ENCODE measurements at places on chromosomes 13 and 19. TPM values are rescaled to one million over a fixed set of nuclear protein-coding genes. Genes with fewer than 3 reads are reported as not detected.
A peak's percentile ranks its signal among the peaks of the same experiment; 100 is the strongest.

GRCh38 chr13:86095351-86095750 lies 296.1 kb upstream of the SLITRK6 start:
- no peak for DNase-seq

Gene ACER1
- 56.9 TPM for total RNA-seq

Gene RFPL4AL1
- not detected for total RNA-seq

GRCh38 chr13:84651288-84651687 lies 769.0 kb upstream of the SLITRK1 start:
- no peak for DNase-seq

Gene ERICH6B
- not detected for total RNA-seq

- DNase-seq, result no peak
Measured at GRCh38 chr13:112940236-112940635, 28.8 kb upstream of the MCF2L start.

DNA sequence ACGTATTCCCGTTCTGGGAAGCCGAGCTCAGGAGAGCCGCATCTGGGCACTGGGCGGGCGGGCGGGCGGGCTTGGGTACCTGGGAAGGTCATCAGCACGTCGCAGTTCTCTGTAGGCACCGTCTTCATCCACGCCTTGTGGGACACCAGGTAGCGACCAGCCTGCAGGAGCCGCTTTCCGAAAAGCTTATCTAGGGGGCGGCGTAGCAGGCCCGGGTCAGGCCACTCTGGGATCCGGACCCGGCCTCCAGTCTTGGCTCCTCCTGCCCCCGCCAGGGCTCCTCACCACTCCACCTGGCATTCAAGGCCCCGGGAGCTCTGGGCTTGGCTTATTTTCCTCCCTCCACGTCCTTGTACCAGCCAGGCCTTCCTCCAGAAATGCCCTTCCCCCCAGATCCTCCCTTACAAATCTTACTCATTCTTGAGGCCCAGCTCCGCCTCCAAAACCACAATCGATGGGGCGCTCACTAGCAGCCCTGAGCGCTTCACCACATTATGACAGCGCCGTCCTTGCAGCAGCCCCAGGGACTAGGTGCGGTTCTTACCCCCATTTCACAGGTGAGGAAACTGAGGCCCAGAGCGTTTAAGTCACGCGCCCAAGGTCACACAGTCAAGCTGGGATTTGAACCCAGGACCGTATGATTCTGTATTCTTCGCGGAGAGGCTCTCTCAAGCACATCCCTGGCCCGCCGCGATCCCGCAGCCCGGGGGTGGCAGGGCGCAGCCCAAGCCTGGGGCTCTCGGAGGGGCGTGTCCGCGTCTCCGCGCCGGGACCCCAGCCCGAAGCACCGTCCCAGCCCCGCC lies 843 bp downstream of the ANO8 start:
- no peak for DNase-seq

DNA sequence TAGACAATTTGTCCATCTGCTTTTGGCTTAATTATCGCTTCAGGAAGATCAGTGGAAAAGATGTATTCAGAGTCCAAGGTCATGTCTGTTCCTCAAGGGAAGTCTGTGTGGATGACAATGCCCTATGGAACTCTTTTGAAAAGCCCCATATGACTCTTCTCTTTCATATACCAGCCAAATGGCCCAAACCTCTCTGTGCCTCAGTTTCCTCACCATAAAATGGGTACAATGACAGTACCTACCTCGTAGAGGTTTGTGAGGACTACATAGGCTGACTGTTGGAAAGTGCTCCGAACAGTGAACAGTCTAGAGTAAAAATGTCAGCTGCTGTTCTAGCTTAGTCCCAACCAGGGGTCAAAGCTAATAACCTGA lies 104.6 kb downstream of the COL4A2 start:
- no peak for DNase-seq

DNA sequence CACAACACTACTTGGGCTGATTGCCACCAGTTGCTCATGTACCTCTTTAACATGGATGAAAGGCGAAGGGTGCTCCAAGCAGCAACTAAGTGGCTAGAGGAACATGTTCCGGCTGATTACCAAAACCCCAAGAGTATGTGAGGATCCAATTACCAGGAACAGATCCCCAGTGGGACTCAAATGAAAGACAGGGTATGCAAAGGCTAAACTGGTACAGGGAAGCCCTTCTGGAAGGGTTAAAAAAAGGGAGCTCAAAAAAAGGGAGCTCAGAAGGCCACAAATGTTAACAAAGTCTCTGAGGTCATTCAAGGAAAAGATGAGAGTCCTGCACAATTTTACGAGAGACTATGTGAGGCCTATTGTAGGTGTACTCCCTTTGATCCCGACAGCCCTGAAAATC lies 604.7 kb downstream of the UQCRFS1 start:
- DNase-seq, result no peak

Gene SHD
- not detected for total RNA-seq

DNA sequence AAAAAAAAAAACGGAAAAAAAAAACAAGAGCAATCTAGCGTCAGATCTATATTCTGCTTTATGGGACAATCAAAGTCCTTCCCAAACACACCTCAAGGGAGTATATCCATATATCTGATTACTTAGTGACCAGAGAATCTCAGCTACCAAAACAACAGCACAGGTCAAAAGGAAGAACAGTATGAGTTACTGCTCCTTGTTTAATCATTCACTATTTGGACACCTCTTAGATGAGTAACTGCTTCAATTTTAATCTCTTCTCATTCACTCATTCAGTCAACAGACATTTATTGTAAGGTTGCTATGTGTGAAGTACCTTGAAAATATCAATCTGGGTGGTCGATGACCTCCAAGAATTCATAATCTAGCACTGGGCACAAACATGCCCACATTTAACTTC lies 193.2 kb downstream of the IRS2 start:
- DNase-seq, result no peak

Gene PGLYRP1
- total RNA-seq, result not detected

DNA sequence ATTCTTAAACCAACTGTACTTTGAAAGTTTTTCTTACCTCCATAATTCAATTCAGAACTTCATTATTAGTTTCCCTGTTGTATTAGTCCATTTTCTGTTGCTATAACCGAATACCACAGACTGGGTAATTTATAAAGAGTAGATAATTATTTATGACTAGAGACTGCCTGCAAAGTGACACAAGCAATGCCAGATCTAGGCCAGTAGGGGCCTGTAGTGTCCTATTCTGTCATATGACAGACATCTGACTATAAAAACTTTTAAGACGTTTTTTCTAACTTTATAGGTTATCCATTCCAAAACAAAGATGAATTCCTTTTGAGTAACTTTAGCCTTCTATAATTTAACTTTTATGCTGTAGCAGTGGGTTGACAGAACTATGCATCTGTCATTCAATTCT lies 2783.8 kb downstream of the PCDH9 start:
- DNase-seq, result no peak

Gene EPS8L1
- total RNA-seq, result 608 TPM

DNA sequence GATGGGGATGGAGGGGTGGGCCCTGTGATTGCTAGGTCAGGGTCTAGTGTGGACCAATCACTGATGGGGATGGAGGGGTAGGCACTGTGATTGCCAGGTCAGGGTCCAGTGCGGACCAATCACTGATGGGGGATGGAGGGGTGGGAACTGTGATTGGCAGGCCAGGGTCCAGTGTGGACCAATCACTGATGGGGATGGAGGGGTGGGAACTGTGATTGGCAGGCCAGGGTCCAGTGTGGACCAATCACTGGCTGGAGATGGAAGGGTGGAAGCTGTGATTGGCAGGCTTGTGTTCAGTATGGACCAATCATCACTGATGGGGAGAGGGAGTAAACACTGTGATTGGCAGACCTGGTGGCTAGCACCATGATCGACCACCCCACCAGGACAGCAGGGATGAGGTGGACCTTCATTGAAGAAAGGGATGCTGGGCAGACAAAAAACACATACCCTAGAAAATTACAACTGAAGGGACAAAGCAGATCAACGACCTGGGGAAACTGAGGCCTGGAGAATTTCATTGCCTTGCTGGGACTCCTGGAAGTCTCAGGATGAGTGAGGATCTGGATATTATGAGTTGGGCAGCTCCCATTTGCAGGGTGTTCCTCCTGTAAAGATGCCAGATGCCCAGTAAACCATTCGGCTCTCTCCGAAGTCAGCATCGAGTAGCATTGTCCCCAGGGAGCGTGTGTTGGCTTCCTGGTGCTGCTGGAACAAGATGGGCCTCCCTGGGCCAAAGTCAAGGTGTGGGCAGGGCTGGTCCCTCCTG lies 15.5 kb downstream of the TMPRSS9 start:
- DNase-seq, result no peak

DNA sequence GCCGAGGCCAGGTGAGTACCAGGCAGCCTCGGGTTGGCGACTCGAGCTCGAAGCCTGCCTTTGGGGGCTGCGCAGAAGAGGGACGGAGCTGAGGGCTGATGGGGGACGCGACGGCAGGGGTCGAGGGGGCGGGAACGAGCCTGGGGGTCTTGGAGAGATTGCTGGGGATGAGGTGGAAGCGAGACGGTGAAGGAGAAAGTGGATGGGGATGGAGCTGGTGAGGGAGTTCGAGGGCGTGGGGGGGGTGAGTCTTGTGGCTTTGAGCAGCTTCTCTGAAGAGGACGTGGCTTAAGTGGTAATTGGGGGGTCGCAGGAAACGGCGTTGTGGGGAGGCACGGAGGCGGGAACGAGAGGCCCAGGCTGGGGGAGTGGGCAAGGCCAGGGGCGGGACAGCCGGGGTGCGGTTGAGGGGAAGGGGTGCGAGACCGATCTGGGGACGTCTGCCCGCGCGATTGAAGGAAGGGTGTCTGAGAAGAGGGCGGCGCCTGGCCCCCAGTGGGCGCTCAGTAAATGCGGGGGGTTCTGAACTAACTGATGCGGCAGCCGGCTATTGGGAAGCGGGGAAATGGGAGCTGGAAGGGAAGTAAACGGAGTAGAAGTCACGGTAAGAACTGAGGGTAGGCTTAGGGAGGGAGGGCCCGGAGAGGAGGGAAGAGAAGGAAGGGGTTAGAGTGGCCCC lies 426 bp downstream of the MYO9B start:
- DNase-seq, result peak; percentile 92

Gene LCP1
- 45.4 TPM for total RNA-seq

- no peak for DNase-seq
Measured at GRCh38 chr13:43872181-43872580, 7.4 kb downstream of the CCDC122 start.

DNA sequence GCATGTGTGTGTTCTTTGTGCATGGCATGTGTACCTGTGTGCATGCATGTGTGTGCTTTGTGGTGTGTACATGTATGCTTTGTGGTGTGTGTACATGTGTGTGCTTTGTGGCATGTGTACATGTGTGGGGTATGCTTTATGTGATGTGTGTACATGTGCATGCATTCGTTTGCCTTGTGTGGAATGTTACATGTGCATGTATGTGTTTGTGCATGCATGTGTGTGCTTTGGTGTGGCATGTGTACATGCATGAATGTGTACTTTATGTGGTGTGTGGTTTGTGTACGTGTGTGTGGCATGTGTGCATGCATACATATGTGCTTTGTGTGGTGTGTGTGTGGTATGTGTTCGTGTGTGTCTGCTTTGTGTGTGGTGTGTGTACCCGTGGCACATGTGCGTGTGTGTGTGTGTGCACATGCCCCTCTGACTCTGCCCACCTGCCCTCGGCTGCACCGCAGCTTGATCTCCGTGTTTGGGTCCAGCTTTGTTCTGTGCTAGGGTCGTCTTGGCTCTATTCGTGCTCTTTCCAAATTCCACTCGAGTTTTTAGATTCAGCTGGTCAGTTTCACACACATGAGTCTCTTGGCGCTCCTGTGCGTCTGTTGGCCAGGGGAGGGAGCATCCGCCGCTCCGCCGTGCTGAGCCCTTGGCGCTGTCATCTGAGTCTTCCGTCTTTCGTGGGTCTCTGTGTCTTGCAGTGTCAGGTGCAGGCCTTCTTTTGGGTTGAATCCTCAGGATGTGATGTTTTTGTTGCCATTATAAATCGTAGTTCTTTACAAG lies 46.5 kb upstream of the TFDP1 start:
- DNase-seq, result no peak

GRCh38 chr19:14582894-14583340 lies at the start of gene CLEC17A:
CLEC17A (plus strand) TSS chr19:14583084; CDS start chr19:14583161, 77 bp downstream.
- DNase-seq, result no peak

Gene CACNA1A
- not detected for total RNA-seq
